Naive thymus-derived CD8-positive, alpha-beta T cell (primary cell): ENCODE measurements at places on chromosomes 11 and 22. TPM values are rescaled to one million over a fixed set of nuclear protein-coding genes. Genes with fewer than 3 reads are reported as not detected.

GRCh38 chr11:1758611-1759150, 5.0 kb downstream of the CTSD start:
- peaks cover 85% of the 10 kb centered on the region for H3K4me1 ChIP-seq
- no peaks in the 10 kb centered on the region for H3K36me3 ChIP-seq
- no peak for DNase-seq
- H3K27ac ChIP-seq = peak overlapping the region; percentile 90
- no peaks in the 10 kb centered on the region for H3K27me3 ChIP-seq
- H3K4me3 ChIP-seq = peak overlapping the region; percentile 85

The RHOD gene
- 0.99 TPM for total RNA-seq

DNA sequence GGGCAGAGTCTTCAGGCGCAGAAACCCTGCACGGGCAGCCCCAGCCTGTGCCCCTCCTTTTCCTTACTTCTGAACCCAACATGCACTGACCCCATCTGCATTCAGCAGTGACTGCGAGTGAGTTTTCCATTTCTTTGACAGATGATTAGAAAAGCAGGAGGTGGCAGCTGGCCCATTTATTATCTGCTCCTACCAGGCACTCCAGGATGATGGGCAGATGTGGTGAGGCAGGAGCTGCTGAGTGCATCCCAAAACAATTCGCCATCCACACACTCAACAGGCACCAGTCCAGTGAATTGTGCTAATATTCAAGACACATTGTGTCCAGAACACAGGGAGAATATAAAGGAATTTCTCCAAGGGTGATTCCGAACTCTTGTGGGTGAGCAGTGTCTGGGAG, 208.5 kb downstream of the TENM4 start:
- no peaks in the 10 kb centered on the region for H3K36me3 ChIP-seq
- no peak for DNase-seq
- H3K4me3 ChIP-seq = no peak overlapping the region
- no peak overlapping the region for H3K27ac ChIP-seq
- no peaks in the 10 kb centered on the region for H3K4me1 ChIP-seq
- H3K27me3 ChIP-seq = peaks cover 2% of the 10 kb centered on the region

The BIK gene
- total RNA-seq = 2.6 TPM

DNA sequence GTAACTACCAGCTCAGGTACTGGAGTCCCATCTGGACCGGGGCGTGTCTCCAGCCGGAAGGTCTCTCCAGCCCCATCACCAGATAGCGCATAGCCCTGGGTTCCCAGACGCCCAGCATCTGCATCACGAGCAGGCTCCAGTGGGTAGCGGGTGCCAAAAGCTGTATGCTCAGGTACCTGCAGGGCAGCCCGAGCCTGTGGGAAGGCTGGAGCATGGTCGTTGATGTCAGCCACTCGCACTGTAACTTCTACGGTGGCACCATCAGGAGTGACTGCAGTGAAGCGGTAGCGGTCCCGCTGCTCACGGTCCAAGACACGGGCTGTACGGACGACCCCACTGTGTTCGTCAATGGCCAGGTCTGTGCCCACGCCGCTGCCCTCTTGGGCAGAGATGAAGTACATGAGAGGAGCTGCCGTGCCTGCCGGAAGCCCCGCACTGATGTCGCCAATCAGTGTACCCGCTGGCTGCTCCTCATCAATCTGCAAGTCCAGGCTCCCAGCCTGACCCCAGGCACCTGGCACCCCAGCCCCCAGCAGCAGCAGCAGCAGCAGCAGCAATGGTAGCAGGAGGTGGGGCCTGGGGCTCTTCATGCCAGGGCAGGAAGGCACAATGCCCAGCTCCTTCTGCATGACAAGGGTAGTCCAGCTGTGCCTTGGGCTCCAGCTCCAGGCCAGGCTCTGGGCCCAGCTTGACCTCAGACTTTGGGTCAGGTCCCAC, 14.5 kb downstream of the DCHS1 start:
- H3K27ac ChIP-seq = no peak overlapping the region
- H3K4me1 ChIP-seq = peaks cover 2% of the 10 kb centered on the region
- H3K36me3 ChIP-seq = peaks cover 10% of the 10 kb centered on the region

DNA sequence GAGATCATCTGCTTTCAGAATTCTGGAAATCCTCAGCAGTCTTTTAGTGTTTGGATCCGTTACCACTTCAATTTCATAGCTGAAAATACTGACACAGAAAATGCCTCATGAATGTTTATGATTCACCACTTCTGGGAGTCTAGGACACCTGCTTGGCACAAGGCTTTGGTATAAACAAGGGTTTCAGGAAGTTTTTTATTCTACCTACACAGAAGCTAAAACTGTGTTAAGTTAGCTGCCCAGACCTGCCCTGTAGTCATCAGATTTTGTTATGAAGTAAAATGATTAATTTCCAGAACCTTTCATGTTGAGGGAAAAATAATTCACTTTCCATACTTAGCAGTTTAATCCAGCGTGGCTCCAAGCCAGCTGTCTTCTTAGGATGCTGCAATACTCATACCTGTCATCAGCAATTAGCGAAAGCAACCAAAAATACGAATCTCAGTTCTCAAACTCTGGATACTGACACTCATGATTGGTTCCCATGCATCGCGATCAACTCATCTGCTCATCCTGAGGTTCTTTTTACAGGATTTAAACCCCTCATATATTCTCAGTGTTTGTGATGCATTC, 458.5 kb upstream of the CCDC90B start:
- H3K36me3 ChIP-seq = no peaks in the 10 kb centered on the region
- no peak for DNase-seq
- peaks cover under 1% of the 10 kb centered on the region for H3K27me3 ChIP-seq
- no peak overlapping the region for H3K4me3 ChIP-seq

DNA sequence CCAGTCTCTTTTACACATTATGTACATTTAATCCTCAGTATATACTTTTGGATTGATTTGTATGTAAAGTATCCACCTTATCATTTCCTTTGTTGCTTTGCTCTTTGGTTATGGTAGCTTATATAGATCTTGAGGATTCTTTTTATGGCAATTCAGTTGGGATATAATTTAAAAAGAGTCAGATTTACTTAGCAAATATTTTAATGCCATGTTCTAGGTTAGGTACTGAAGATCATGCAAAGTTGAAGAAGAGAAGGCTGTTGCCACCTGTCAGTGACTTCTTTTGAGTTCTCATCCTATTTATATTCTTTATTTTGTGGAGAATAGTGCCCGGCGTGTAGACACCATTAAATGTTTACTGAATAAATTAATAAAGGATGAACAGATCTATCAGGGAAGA, 279.7 kb downstream of the TMEM135 start:
- no peaks in the 10 kb centered on the region for H3K27me3 ChIP-seq
- DNase-seq = no peak
- no peak overlapping the region for H3K4me3 ChIP-seq
- H3K27ac ChIP-seq = no peak overlapping the region

The NXPE4 gene
- not detected for total RNA-seq

GRCh38 chr11:44574610-44575287, 9.3 kb downstream of the CD82 start:
- no peaks in the 10 kb centered on the region for H3K27me3 ChIP-seq
- peaks cover 35% of the 10 kb centered on the region for H3K4me1 ChIP-seq
- H3K36me3 ChIP-seq = no peaks in the 10 kb centered on the region
- no peak for DNase-seq
- peak overlapping the region; percentile 77 for H3K4me3 ChIP-seq
- no peak overlapping the region for H3K27ac ChIP-seq

The ABCC8 gene
- total RNA-seq = not detected

The SAA1 gene
- not detected for total RNA-seq

DNA sequence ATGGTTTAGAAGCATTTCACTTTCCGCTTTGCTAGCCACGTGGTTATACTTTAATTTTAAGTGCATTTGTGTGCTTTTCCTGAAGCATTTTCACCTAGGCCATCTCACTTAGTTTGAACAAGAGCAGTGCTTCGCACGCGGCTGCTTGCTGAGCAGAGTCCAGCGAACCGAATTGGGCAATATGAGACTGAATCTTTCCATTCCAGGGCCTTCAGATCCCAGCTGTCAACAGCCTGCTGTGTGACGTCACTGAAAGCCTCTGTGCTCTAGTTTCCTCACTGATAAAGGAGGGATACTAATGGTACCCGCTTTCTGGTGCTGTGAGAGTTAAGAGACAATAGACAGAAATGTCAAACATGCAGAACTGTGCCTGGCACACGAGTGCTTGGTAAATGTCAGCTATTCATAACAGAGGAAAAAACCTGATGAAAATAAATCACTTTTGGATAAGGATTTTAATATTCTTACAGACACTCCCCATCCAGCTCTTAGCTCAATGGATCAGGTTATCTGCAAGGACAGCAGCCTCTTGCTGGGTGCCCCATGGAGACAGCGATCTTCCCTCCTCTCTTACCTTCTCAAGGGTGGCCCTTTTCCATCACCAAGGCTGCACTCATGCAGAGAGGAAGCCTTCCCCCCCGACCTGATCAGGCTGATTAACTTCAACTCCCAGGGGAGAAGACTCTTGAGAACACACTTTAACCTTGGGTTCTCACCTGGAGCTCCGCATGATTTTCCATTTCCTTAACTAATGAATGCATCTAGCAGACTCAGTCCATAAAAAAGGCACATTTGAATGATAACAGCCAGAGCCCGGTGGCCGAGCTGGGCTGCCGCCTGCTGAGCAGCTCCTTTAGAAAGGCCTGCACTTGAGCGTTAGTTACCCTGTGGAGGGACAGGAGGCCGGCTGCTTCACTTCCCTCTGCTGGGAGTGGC, 3.5 kb upstream of the GLB1L3 start:
- no peaks in the 10 kb centered on the region for H3K36me3 ChIP-seq
- no peak for DNase-seq
- H3K27me3 ChIP-seq = no peaks in the 10 kb centered on the region
- H3K4me3 ChIP-seq = peak overlapping the region; percentile 34
- peaks cover 64% of the 10 kb centered on the region for H3K4me1 ChIP-seq

GRCh38 chr11:62724171-62724570, 3.1 kb downstream of the HNRNPUL2 start:
- DNase-seq = no peak
- H3K27ac ChIP-seq = peak overlapping the region; percentile 87
- H3K4me1 ChIP-seq = peaks cover 62% of the 10 kb centered on the region
- peak overlapping the region; percentile 97 for H3K4me3 ChIP-seq
- H3K36me3 ChIP-seq = no peaks in the 10 kb centered on the region
- no peaks in the 10 kb centered on the region for H3K27me3 ChIP-seq

DNA sequence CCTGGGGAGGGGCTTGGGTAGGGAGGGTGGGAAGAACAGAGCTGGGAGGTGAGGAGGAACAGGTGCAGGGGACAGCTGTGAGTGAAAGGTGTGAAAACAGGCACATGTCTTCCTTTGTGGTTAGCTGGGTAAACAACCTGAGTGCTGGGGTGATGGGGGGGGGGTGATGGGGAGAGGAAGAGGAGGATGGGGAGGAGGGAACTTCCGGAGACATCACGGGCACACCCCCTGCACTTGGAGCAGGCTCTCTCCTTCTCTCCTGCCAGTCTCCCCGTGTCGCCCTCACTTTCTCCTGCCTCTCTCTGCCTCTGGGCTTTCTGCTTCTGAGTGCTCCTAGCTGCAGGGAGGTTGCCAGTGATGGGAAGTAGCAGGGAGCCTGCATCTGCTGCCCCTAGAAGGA, 8.8 kb downstream of the CXCR5 start:
- no peaks in the 10 kb centered on the region for H3K27me3 ChIP-seq
- peak; percentile 68 for DNase-seq
- H3K27ac ChIP-seq = peak overlapping the region; percentile 92
- H3K4me1 ChIP-seq = peaks cover 99% of the 10 kb centered on the region

- no peak for DNase-seq
- H3K4me1 ChIP-seq = no peaks in the 10 kb centered on the region
- no peaks in the 10 kb centered on the region for H3K27me3 ChIP-seq
- H3K4me3 ChIP-seq = no peak overlapping the region
Measured at GRCh38 chr11:101030692-101031091, 98.9 kb downstream of the PGR start.

The CLTCL1 gene
- total RNA-seq = 2.3 TPM

- peak overlapping the region; percentile 45 for H3K27ac ChIP-seq
- DNase-seq = no peak
- no peaks in the 10 kb centered on the region for H3K27me3 ChIP-seq
- H3K36me3 ChIP-seq = no peaks in the 10 kb centered on the region
- peaks cover 60% of the 10 kb centered on the region for H3K4me1 ChIP-seq
- H3K4me3 ChIP-seq = no peak overlapping the region
Measured at GRCh38 chr11:18669711-18670110, 28.9 kb upstream of the TMEM86A start.

DNA sequence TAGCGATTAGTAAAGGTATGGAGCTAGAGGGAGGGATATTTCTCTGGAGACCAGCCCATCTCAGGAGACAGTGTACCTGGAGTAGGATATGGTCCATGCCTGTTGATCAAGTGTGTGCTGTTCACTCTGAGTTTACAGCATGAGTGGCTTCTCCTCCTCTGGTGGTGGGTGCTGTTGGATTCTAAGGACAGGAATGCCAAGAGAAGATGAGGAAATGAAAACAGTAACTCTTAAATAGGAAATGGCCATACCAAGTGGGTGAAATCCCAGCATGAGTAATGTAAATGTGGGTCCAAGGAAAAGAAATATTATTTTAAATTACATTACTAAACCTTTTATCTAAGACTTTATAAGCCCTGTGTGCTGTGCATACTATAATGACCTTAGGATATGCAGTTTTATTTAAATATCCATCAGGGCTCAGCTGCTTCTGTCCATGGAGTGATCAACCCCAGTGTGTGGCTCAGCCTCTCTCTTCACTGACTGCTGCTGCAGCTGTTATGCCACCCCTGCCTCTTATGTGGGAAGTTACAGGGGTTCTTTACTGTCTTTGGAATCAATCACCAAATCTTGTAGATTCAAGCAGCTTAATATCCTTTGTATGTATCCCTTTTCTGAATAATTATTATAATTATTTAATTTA, 54.3 kb downstream of the FAT3 start:
- H3K27me3 ChIP-seq = no peaks in the 10 kb centered on the region
- H3K27ac ChIP-seq = no peak overlapping the region
- DNase-seq = no peak
- no peaks in the 10 kb centered on the region for H3K36me3 ChIP-seq
- no peak overlapping the region for H3K4me3 ChIP-seq
- H3K4me1 ChIP-seq = no peaks in the 10 kb centered on the region

The CTSF gene
- total RNA-seq = 58.4 TPM

The XKR3 gene
- total RNA-seq = not detected

DNA sequence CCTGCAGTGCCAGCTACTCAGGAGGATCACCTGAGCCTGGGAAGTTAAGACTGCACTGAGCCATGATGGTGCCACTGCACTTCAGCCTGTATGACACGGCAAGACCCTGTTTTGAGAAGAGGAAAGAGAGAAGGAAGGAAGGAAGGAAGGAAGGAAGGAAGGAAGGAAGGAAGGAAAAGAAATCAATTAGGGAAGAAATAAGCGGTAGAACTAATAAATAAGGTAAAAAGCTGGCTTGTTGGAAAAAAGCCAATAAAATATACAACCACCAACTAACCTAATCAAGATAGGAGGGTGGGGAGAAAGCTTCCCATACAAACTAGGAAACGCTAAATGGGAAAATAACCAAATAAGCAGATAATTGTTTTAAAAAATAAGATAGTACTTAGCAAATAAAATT, 12.3 kb downstream of the A4GALT start:
- DNase-seq = no peak
- no peaks in the 10 kb centered on the region for H3K4me1 ChIP-seq
- no peak overlapping the region for H3K27ac ChIP-seq
- no peak overlapping the region for H3K4me3 ChIP-seq
